ENCODE measurements at places on chromosomes 3 and 15.
A peak's percentile ranks its signal among the peaks of the same experiment; 100 is the strongest.

DNA sequence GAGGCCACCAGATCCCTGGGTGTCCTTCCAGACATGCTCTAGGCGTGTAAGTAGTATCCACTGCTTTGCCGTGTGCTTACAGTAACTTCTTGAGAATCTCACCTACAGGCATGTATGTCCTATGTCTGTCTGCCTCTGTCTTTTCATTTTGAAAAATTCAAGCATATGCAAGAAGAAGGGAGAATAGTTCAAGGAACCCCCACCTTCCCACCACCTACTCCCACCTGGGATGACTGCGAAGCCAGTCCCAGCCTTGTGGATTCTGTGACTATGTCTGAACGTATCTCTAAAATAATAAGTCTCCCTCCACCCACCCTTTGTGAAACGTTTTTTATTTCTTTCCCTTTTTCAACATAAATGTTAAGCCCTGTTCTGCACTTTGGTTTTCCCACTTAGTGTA is 15.0 kb downstream of the CHST13 start:
- DNase-seq: peak; percentile 25

DNA sequence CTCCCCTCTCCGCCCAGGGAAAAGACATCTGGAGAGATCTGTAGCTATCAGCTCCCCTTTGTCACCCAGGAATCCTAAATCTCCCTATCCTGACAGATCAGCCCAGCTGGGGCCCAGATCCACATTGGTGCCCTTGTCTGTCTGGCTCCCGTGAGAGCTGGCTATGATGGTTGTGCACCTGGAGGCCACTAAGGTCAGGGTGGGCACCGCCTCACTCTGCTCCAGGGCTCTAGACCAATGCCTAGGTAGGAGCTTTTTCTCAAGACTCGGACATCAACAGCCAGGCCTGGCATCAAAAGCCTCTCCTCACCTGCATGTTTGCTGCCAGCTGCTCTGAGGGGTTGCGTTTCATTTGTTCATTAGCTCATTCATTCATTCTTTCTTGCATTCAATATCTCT is 142.7 kb downstream of the SMAD6 start:
- DNase-seq: no peak

GRCh38 chr3:133159498-133160475 is 121.6 kb downstream of the TMEM108 start:
- no peak for DNase-seq

- DNase-seq: no peak
These were observed 78.6 kb downstream of the PLD1 start for GRCh38 chr3:171731691-171732090.

DNA sequence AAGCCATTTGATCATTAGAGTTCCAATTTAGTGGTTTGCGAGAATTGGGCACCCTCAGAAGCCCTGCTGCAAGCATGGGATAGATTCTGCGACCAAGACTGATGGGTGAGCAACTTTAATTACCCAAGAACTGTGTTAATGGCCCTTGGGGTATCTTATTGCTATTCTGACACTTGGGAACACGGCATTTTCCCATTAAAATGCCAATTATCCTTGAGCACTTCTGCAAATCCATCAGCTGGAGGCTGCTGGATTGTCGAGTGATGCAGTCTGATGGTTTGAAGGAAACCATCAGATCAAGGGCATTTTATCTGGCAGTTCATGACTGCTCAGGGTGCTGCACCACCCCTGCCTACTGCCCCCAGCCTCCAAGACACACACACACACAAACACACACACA is 183.6 kb upstream of the PROK2 start:
- no peak for DNase-seq

DNA sequence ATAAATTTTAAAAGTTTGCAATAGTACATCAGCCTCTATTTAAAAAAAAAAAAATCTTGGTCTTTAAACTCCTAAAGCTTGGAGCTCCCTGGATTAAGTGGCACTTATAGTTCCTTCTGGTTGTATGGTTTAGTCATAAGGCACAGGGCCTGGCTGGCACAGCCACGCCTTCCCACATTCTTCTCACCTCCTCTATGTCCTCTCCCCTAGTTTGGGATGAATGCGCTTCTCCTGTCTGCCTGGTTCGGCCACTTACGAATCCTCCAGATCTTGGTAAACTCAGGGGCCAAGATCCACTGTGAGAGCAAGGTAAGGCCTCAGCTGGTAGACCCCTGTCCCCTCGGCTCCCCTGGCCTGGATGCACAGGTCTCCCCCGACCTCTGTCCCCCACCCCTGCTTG is 10.0 kb downstream of the ANKDD1A start:
- DNase-seq: no peak

DNA sequence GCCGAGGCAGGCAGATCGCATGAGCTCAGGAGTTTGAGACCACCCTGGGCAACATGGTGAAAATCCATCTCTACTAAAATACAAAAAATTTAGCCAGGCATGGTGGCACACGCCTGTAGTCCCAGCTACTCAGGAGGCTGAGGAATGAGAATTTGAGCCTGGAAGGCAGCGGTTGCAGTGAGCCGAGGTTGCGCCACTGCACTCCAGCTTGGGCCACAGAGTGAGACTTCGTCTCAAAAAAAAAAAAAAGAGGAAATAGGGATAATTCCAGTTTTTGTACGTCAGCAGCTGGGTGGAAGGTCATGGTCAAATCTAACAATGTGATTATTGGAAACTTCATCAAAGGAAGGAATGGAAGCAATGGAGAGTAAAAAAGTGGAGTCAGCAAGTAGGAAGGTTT is 3.1 kb downstream of the CMC1 start:
- DNase-seq: no peak

- DNase-seq: no peak
These were observed 86.7 kb downstream of the MAGI1 start for GRCh38 chr3:65951836-65952505.

DNA sequence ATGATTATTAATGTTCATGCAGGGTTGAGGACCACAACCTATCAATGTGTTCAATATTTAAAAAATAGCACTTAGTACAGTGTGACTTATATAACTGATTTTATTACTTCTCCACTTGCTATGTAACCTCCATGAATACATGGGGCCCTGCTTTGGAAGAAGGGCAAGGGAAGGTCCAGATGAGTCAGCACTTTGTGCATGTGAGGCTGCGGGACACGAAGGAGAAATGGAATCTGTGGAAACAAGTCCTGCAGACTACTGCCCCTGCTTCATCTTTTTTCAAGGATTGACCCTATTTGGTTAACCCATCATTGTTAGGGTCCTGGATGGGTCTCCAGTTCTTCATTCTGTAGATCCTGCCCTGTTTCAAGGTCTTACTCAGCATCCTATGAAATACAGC is 1.6 kb downstream of the NXPE3 start:
- no peak for DNase-seq

DNA sequence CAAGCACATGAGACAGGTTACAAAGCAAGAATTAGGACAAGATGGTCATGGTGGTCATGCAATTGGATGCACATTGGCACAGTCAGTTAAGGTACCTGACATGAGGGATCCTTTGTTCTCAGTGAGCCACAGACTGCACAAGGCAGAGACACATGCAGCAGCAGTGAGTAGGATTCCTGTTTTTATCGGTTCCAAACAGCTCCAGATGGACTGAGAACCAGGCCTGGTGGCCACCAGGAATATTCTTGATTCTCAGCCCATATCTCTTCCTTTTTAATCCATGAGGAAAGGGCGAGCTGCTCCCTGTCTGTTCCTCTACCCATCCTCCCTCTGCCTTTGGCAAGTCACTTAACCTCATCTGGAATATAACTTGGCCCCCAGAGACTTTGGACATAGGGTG is 410.8 kb downstream of the GAP43 start:
- DNase-seq: no peak

DNA sequence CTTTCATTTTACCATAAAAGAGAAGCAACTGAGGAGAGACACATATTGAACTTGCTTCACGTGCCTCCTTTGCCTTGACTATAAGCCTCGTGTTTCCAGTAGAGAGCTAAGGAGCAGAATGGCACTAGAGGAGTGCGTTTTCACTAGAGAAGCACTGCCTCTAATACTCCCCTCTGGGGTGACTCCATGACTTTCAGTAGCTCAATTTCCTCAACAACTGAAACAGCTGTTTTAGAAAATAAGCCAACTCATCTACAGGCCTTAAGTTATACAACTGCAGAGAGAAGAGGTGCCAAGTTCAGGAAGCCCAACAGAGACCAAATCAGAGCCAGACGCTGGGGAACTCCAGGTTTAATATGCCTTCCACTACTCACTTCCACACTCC is 1.9 kb downstream of the UBP1 start:
- DNase-seq: no peak

- DNase-seq: no peak
These were observed 129.2 kb downstream of the CHDH start for GRCh38 chr3:53716998-53717397.

DNA sequence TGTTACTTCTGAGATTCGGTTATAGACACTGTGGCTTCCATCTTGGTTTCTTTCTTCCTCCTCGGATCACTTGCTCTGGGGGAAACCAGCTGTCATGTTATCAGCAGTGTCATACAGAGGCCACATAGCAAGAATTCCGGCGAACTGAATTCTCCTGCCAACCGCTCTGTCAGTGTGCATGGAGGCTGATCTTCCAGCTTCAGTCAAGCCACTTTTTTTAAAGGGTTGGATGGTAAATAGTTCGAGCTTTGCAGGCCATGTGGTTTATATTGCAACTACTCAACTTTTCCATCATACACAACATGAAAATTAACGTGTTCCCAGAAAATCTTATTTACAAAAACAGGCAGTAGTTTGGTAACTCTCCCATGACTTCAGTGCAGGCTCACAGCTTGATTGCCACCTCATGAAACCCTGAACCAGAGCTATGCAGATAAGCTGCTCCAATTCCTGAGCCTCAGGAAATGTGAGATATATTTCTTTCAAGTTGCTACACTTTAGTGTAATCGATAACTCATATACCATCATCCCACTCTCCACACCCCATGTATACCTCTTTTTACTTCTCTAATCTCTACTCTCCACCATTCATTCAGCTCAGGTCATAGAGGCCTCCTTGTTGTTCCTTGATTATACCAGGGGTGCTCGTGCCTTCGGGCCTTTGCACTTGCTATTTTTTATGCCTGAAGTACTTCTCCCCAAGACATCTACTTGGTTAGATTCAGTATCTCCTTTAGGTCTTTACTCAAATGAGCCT is 7.2 kb downstream of the RPL22L1 start:
- no peak for DNase-seq

GRCh38 chr3:153165261-153165681 is 3.2 kb downstream of the RAP2B start:
- DNase-seq: no peak

DNA sequence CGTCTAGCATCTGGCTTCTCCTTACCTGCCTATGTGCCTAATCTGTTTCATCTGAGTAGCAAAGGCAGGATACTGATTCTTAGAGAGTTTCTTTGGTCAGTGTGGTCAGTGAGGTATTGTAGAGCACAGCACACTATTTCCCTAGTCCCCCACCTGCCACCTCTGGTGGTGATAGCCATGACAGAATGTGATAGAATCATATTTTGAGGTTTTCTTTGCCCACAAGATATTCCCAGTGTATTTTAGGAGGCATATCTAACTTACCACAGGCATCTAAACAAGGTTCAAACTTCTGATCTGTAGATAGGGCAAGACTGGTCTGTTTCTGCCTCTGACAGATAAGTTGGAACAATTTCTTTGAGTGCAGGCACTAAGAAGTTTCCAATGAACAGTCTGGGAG is 188.0 kb downstream of the SOX2 start:
- DNase-seq: no peak

GRCh38 chr3:34268032-34268709 is 469.7 kb downstream of the PDCD6IP start:
- no peak for DNase-seq

- no peak for DNase-seq
These were observed 56.2 kb downstream of the EIF3J start for GRCh38 chr15:44593042-44593736.

GRCh38 chr3:141306276-141306675 is 62.0 kb upstream of the ZBTB38 start:
- no peak for DNase-seq

GRCh38 chr3:157888040-157888439 is 218.2 kb downstream of the SHOX2 start:
- DNase-seq: no peak

GRCh38 chr15:38991701-38992100 is 427.1 kb upstream of the RASGRP1 start:
- no peak for DNase-seq

GRCh38 chr3:153602801-153603200 is 440.8 kb downstream of the RAP2B start:
- no peak for DNase-seq

- no peak for DNase-seq
These were observed 111.3 kb downstream of the FBLN2 start for GRCh38 chr3:13660042-13660874.

DNA sequence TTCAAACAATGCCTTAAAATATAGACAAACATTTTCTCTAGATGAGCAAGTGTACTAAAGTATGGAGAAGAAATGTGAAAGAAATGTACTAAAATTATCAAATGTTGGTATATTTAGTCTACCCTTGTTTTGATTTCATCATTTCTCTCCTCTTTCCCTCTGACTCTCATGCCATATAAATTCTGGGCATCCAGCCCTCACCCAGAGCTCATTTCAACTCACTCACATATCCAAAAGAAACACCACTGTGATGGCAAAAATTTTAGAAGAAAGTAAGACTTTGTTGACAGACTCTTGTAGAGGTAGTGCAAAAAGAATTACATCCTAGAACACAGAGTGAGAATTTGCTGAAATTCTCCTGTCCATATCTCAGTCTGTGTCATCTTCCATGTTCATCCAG is 377.8 kb upstream of the SUCLG2 start:
- no peak for DNase-seq

Measured in chondrocyte (in vitro differentiated cells).